Activated CD8-positive, alpha-beta T cell treated with anti-CD3 and anti-CD28 coated beads for 36 hours (primary cell): ENCODE measurements at places on chromosomes 4 and X. TPM values are rescaled to one million over a fixed set of nuclear protein-coding genes. Genes with fewer than 3 reads are reported as not detected.

The TBC1D8B gene
- 0.40 TPM for total RNA-seq

The USP17L5 gene
- not detected for total RNA-seq

The OPRPN gene
- not detected for total RNA-seq

The FAT4 gene
- total RNA-seq = not detected

The CACNA1F gene
- total RNA-seq = 0.90 TPM

The PPP3CA gene
- total RNA-seq = 12.7 TPM

The IL13RA2 gene
- not detected for total RNA-seq
